ENCODE measurements at places on chromosomes 1 and 21.
A peak's percentile ranks its signal among the peaks of the same experiment; 100 is the strongest.

- DNase-seq: no peak
Measured at GRCh38 chr1:116827607-116828105, 73.4 kb downstream of the CD2 start.

- DNase-seq: no peak
Measured at GRCh38 chr1:158607296-158607695, 2.2 kb downstream of the OR10Z1 start.

- DNase-seq: no peak
Measured at GRCh38 chr1:157133426-157133825, 4.8 kb downstream of the ETV3 start.

GRCh38 chr1:914891-915280 is 8.8 kb upstream of the SAMD11 start:
- no peak for DNase-seq

DNA sequence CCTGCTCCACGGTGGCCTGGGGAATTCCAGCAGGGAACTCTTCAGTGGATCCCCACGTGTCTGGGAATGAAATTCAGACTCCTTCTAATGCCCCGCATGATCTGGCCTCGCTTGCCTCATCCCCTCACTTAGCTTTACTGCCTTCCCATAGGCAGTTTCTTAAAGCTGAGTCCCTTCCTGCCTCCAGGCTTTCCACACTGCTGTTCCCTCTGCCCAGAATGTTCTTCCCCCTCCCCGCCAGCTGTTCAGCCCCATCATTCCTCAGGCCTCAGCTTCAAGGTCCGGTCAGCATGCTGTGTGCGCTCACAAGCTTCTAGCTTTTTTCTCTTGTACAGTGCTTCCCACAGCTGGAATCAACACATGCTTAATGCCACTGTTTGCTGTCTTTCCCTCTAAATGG is 54.9 kb upstream of the WASF2 start:
- DNase-seq: no peak

GRCh38 chr1:209723756-209724693 is 19.4 kb downstream of the HSD11B1 start:
- no peak for DNase-seq

DNA sequence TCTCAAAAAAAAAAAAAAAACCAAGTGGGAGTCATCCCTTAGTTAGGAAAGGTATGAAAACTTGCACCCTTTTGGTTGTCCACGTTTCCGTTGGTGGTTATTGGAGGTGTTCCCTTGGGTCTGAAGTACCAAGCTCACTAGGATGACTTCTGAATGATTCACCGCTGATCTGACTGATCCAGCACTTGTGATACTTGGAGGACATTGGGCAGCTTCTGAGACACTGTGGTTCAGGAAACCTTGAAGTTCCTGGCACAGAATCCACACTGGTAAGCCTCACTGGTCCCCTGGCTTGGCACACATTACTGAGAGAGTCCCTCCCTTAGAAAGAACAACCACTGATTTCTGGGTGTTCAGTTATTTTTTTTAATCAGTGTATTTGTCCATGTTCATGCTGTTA is 91.9 kb downstream of the RYR2 start:
- DNase-seq: no peak

- no peak for DNase-seq
Measured at GRCh38 chr1:67883069-67883468, 49.8 kb upstream of the GNG12 start.

DNA sequence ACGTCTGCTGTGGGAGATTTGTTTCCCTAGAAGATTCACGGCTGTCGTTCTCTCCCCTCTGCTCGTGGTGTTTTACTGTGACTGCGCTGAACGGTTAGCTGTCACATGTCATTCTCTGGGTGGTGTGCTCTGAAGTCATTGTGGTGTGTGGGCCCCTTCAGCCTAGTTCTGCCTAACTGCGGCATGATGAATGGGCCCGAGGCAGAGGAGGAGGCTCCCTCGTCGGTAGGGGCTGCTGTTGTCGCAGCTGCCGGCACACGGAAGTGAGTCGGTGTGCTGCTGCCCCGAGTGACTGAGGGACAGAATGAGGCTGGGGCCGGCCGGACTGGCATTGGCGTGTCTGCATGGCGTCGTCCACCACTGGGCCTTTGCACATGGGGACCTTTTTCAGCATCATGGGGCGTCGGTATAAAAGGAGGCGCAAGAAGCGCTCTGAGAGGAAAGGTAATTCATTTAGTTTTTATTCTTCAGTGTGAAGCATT is 77.9 kb downstream of the ADARB1 start:
- peak; percentile 93 for DNase-seq

DNA sequence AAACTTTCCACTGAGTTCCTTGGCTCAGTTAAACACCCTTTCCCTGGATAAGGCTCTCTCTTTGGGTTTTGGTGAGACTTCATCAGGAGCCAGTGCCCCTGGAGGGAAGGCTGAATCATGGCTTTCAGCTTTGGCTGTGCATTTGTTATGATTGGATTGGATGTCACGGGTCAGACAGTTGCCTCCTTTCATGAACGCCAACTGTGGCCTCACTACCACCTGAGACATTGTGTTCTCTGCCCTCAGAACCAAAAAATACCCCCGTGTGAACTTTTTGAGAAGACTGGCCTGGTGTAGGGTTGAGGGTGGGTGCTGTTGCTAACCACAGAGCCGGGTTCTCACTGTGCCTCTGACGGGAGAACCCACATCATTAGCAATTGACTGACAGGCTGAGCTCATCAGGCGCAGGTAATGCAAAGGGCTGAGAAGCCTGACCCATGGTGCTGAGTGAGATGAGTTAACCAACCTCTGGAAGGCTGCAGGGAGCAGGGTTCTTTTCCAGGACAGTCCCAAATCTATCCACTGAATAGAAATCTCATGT is 65.6 kb downstream of the HHAT start:
- no peak for DNase-seq

DNA sequence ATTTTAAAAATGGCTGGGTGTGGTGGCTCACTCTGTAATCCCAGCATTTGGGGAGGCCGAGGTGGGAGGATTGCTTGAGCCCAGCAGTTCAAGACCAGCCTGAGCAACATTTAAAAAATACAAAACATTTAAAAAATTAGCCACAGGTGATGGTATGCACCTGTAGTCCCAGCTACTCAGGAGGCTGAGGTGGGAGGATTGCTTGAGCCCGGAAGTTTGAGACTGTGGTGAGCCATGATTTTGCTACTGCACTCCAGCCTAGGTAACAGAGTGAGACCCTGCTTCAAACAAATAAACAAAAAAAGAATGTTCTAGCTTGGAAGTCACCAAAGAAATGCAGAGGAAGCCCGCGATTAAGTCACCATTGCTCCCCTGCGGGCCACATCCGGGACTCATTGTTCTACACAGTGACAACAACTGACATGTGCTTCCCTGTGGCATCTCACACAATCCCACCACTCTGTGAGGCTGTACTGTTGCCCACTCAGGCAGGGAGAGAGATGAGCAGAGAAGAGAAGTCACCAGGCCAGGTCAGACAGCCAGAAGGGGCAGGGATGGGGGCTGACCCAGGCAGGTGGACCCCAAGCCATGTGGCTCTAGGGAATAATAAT is 18.4 kb upstream of the SPATC1L start:
- DNase-seq: no peak

- no peak for DNase-seq
Measured at GRCh38 chr1:18056545-18056944, 51.1 kb upstream of the IGSF21 start.

- no peak for DNase-seq
Measured at GRCh38 chr1:2314803-2315673, 76.3 kb downstream of the MORN1 start.

DNA sequence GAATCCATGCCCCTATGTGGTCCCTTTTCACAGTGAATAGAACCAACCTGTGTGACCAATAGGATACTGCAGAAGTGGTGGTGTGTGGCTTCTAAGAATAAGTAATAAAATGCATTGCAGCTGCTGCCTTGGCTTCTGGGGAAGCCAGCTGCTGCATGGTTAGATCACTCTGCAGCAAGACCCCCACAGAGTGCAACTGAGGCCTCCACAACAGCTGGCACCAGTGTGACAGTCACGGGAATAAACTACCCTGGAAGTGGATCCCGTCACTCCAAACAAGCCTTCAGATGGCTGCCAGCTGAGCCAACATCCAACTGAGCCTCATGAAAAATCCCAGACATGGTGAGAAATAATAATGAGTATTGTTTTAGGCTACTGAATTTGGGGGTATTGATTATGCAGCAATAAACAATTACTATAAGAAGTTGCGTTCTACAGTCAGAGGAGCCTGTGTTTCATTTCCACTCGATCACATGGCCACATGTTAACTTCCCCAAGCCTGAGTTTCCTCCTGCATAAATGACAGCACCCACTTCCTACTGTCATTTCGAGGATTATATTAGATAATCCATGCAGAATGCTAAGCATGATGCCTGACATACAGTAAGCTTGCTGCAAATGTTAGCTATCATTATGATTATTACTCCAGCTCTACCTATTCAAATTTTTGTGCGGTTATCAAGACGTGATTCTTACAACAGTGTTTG is 20.8 kb upstream of the COG2 start:
- DNase-seq: peak; percentile 59

- DNase-seq: no peak
Measured at GRCh38 chr1:41582004-41582325, 97.5 kb upstream of the EDN2 start.

DNA sequence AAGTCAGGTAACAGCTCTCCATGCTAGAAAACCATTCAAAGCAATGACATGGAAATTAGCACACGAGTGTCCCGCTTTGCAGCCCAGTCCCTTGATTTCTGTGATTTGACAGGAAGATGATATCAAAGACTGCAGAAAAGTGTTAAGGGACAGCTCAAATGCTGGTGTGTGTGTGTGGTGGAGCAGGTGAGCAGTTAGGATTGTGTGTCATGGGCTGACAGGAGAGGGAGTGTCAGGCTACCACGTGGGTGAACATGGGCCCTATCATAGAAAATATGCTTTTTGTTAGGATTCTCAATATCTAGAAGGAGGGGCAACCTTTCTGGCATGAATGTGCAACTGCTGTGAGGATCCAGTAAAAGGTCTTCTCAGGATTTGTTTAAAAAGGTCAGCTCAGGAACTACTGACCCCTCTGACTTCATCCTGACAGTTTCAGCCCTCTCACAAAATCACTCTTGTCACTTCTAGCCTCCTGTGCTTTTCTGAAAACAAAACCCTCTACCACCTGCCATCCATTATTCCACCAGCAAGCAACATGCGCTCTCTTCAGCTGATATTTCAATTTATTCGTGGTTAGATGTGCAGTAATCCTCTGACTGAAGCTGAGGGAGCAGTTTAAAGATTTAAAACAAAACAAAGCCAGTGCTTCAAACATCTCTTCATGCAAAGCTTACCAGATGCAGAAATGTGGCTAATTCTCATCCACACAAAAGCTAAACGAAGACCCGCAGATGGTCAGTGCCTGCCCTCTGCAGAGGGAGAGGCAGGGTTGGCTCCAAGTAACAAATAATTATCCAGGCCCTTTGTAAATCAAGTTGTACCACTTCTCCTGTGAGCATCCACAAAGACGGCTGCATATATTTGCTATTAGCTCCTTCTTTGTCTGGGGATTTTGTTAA is 397.9 kb downstream of the PTBP2 start:
- no peak for DNase-seq

DNA sequence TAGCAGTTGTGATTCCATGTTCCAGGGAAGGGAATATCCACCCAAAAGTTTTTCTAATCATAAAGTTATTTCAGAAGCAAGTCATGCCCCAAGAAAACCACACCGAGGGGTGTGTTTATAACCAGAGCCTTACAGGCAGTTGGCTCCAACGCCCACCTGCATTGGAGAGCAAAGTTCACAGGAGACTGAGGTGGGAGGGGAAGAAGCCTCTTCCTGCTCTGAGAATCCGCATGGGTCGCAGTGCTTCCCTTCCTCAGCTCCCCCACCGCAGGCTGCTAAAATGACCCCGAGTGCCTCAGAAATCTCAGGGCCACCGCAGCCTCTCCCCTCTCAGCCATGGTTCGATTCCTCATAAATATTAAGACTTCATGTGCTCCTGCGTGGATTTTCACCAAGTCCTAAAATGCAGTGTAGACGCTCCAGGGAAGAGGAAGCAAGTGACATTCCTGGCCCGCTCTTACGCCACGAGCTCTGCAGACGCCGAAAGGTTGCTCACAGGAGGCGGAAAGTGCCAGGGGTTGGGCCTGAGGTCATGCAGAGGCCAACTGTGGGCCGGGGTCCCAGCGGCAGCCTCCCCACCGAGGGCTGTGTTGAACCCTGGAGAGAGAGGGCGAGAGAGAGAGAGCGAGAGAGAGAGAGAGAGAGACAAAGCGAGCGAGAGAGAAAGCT is 13.4 kb upstream of the SPSB1 start:
- no peak for DNase-seq

DNA sequence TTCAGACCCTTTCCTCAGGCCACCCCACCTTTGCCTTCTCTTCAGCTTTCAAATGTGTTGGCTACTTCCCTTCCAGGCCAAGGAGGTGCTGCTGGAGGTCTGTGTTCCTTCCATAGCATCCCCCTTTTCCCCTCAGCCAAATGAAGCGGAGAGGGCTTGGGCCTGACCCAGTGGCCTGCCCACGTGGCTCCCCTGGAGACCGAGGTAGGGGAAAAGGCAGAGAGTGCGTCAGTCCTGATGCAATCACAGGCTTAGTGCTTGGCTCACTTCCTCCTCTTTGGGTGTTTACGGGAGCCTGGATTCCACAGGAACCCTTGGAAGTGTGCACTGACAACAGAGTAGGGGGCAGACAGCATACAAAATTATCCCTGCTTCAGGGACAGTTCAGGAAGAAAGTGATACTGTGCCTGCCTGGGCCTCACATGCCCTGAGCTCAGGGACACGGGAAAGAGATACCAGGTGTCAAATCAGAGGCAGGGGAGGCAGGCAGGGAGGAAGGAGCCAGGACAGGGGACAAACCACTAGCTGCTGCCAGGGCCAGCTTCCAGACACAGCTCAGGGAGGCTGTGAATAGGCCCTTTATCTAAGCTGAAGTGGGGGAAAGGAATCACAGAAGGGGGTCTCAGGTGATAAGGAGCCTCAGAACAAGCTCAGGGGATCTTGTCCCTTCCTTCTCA is 16.6 kb upstream of the PTP4A2 start:
- DNase-seq: peak; percentile 86
